ENCODE measurements at places on chromosomes 12 and 14.

GRCh38 chr14:99402950-99403349 is 77.7 kb downstream of the SETD3 start:
- DNase-seq = no peak

DNA sequence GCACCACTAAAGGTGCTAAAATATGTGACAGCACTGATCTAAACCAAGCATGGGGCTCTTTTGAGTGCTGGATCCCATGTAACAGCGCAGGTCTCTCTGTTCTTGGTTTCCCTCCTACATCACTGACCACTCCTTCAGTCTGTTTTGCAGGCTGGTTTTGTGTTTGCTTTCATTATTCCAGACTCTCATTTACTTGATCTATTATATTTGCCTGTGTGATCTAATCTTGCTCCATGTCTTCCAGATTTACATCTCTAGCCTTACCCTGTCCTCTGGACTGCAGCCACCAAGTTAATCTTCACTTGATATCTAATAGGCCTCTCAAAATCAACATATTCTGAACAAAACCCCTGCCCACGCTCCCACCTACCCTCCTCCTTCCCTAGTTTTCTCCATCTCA is 8.6 kb downstream of the GLIPR1 start:
- DNase-seq = no peak

DNA sequence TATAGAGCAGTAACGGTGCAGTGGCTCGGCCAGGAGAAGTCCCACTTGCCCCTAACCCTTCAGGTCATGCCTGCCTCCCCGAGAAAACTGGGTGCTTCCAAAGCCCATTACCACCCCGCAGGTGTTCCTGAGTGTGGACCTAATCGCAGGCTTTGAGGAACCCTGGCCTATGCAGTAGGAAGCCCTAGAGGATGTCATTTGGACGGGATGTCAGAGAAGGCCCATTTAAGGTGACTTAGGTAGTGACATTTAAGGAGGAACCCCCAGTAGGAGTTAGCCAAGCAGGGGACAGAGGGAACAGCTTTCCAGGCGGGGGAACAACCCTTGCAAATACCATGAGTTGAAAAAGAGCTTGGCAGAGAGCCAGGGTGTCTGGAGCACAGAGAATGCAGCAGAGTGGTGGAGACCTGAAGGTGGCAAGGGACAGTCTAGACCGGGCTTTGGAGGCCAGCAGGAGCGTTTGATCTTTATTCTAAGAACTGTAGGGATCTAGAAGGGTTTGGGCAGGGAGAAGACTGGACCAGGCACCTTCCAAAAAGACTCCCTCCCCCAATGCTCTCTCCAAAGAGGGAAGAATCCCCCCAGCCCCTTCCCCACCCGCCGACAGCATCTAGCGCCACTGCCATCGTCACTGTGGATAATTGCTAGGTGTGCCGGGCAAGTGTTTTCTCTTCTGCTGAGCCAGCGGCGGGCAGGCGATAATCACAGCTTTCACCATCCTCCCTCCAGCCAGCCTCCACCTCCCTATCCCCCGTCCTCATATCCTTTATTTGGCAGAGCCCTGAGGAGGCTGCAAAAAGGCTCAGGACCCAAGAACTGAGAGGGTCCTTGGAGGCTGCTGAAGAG is 33.3 kb upstream of the BEGAIN start:
- peak; percentile 13 for DNase-seq

- no peak for DNase-seq
Measured at GRCh38 chr12:7917392-7918267, 18.4 kb downstream of the SLC2A3 start.

- no peak for DNase-seq
Measured at GRCh38 chr12:67364228-67364627, 95.1 kb downstream of the CAND1 start.

DNA sequence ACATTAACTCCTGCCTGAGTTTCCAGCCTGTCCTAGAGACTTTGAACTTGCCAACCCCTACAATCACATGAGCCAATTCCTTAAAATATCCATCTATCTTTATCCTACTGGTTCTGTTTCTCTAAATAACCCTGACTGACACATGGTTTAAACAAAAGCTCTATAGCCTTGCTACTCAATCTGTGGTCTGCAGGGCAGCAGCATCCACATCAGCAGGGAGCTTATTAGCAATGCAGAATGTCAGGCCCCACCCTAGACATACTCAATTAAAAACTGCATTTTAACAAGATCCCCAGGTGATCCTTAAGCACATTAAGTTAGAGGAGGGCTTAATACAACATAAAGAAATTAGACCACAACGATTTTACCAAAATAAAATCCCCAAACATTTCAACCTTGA is 108.3 kb upstream of the CPSF6 start:
- no peak for DNase-seq

DNA sequence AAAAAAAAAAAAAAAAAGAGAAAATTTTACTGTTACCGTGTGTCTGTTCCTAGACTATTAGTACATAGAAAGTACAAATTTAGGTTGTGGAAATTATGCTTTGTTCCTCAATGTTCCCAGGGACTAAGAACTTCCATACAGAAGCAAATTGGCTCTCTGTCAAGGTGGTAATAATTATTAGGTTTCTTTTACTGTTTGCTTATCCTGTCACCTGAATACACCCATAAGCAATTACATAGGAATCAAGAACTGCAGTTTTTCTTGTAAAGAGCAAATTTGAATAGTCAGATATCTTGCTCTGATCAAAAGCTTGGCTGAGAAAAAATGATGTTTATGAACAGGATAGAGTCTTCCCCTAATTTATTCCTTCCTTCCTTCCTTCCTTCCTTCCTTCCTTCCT is 191.2 kb downstream of the AEBP2 start:
- DNase-seq = no peak

- DNase-seq = no peak
Measured at GRCh38 chr14:66649498-66649897, 141.6 kb downstream of the GPHN start.

DNA sequence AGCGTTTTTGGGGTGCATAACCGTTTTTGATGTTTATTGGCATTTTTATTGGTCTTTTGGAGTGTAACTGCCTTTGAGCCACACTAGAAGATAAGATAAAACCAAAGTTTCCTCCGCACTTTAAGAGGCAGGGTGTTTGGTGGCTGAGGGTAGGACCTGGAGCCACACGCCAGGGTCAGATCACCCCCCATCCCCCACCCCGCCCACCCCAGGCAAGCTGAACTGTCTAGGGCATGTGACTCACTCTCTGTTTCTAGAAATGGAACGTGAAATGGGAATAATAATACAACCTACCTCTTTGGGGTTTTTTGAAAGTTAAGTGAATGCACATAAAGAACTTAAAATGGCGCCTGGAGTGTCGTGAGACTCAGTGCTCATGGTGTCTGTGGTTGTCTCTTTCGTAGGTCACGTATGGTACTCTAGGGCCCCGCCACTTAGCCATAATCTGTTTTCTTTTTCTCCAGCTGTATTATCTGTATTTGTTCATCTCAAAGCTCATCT is 56.0 kb downstream of the PPP2R5C start:
- DNase-seq = no peak

DNA sequence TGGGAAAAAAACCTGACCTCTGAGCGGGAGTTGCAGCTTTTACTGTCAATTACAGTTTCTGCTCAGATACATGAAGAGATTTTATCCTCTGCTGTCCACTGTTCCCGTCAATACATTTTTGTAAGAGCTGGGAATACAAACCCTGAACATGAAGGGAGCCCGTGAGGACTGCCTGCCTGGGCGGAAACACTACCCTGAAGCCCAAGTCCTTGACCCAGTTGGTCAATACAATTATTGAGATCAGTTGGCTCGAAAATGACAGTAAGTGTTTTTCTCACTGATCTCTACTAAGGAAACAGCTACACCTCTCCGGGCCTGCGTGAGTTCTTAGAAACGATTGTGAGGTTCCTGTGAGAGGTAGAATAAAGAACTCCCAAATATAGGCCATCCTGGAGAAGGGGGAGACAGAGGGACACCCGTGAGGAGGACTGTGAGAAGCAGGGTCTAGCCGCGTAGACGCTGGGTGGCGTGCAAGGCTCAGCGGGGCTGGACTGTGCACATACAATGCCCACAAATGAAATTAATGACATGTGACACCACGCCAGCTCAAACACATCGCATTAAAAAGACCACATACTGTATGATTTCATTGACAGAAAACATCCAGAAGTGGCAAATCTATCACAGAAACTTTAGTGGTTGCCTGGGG is 509.5 kb downstream of the TMEM132D start:
- DNase-seq = no peak
